ENCODE measurements at places on chromosomes 4 and X.
A peak's percentile ranks its signal among the peaks of the same experiment; 100 is the strongest.

DNA sequence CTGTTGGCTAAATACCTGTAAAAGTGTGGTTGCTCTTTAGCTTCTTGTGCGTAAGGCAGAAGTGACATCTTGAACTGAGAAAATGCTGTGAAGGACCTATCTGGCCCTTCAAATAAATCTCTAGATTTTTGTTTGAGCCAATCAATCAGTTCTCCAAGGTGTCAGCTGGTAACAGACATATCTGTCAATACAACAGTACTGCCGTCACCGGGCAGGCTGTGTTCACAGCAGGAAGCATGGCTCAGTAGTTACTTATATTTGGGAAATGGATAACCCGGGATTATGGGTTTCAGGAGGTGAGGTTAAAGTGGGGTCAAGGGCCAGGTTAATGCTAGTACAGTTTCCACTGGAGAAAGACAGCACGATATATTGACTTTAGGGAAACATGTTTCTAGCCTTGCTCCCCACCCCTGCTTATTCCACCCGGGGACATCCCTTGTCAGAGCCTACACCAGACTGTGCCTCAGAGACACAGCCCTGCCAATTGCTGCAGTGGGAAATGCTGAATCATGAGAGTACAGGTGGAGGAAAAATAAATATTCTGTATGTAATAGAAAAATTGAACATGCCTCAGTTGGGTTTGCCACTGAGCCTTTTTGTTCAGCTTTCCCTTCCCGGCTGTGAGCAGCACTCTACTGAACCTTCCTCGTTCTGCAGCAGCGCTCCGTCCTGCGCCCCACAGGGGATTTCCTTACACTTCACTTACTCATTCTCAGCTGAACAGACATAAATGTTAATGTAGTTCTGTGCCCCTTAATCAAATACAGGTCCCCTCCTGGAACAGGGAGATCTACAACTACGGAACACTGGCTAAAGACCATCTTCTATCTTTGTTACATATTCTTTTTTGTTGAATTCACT, 121.1 kb downstream of the MGST2 start:
- no peak for DNase-seq

DNA sequence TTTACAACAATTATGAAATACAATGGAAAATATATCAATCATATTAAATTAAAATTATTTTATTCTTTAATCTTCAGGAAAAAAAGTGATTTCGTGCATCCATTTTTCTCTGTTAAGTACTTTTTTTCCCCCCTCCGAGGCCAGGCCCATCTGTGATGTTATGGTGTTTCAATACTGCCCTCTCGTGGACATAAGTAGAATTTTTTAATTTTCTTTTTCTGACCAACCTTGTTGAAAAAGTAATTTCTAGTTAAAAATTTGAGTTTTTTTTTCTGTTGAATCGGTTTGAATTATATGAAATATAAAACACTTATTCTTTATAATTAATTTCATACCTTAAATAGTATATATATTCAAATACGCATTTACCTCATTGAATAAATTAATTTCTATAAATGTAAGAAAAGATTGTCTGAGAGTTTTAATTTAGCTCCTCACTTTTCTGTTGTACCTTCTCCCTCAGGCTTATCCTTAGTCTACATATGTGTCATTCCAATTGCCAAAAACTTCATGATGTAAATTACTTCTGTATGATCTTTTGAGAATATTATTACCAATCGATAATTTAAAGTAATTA, 175.8 kb upstream of the TECRL start:
- no peak for DNase-seq

GRCh38 chr4:108036213-108036612, 46.5 kb downstream of the HADH start:
- DNase-seq, result no peak

DNA sequence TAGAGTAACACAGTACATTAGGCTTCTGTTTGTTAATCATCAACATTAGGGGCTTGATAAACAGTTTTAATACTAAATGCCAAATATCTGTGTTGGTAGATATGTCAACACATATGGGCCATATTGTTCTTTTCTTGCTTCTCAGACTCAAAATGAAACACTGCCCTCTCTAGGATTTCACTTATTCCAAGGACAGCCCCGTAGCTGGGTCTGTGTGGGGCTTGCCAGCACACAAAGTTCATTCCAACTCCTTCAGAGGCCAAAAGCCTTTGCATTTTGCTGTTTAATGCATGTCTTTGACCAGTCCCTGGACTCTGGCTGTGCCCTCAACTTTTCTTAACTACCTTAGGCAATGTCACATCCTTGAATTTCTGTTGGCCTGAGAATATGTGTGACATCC, 102.0 kb upstream of the ZNF827 start:
- DNase-seq, result no peak

DNA sequence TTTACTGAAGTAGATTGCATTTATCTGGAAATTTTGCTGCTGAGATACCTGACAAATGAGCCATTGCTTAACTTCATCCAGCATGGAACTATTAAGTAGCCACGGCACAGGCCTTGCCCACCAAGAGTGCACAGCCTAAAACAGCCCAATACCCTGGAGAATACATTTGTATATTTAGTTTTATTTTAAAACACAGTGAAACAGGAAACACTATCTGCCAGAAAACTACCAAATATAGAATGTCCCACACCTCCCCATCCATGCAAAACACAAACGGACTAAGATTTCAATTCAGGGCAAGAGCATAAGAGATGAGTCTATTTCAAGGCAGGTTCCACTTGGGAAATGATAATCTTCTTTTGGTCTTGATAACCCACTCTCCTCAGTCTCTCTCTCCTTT, 57.1 kb downstream of the MAML3 start:
- no peak for DNase-seq

- DNase-seq, result no peak
Measured at GRCh38 chr4:169184686-169185085, 86.1 kb downstream of the SH3RF1 start.

DNA sequence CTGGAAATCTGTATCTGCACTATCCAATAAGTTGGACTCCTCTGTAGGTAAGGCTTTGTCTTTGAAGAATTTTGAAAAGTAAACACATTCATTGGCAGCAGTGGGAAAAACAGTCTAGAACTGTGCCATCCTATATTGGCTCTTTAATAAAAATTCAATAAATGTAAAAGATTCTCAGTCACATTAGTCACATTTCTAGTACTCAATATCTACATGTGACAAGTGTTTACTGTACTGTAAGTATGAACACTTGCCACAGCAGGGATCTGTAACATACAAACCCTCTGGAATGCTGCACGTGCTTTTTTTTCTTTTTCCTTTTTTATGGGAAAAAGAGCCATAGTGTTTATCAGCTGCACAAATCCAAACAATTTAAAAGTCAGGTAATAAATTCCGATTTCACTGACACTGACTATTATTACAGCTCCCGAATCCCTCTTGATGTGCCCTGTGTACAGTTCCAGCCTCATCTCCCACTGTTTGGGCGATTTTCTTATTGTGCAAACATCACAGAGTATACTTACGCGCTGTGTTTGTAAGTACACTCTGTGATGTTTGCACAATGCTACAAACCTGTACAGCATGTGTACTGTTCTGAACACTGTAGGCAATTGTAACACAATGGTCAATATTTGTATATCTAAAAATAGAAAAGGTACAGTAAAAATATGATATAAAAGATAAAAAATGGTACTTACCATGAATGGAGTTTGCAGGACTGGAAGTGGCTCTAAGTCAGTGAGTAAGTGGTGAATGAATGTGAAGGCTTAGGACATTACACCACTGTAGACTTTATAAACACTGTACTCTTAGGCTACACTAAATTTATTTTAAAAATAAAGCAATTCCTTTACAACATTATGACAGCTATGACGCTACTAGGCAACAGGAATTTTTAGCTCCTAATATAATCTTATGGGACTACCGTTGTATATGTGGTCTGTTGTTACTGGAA, 8.7 kb downstream of the PYURF start:
- DNase-seq, result no peak

DNA sequence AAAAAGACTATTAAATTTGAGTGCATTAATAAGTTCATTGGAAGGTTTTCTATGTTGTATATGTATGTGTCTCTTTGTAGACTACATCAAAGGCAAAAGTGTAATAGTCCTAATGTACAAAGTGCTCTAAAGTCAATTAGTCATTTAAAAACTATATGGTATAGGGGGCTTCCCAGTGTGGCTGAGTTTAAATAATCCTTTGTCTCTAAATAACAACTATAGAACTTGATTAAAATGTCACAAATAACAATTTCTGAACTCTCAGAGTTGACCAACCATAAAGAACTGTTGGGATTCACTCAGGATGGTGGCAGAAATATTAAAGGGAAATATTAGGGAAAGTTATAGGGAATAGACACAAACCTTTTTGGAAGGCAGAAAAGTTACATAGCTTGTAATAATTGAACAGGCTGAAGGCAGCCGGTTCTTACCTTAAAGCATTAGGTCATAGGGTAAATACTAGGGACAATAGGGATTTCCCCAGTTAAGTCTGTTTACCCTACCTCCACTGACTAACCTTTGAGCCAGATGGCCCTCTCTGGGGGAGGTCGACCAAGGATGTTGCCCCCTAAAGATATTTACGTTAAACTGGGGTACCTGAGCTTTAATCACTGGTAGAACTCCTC, 1054.2 kb downstream of the ARAP2 start:
- no peak for DNase-seq

DNA sequence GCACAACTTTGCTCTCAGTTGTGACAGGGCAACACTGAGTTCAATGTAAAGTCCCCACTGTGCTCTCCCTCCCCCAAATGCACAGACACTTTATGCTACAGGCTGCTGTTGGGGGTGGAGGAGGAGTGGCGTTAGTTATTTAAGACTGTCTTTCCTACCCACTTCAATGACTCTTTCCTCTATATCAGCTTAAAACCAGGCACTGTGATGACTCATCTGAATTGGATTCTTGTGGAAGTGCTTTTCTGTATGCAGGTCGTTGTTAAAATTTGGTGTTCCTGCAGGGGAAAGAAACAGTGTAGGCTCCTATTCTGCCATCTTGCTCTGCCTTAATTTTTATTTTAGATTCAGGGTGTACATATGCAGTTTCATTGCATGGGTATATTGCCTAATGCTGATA, 1157.2 kb upstream of the ADGRL3 start:
- no peak for DNase-seq

DNA sequence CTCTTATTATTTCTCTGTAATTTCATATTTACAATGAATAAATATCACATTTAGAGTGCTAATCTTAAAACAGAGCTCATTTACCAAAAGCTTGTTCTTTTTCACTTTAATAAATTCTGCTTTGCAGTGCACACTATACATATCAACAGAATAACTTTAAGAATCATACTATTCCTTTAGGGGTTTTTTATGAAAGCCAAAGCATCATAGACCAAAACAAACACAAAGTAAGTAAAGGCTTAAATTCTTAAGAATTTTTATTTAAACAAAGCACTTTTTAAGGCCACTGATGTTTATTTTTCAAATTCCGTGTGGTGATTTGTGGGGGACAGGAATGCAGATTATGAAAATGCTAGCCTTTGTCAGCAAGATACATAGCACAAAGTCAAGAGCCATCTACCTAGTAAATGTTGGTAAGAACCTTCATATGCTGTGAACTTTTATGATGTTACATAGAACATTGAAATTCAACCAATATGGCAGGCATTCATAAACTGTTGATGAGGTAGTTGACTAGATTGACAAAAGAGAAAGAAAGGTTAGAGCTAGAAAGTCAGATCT, 17.8 kb downstream of the TIGD2 start:
- DNase-seq, result no peak

DNA sequence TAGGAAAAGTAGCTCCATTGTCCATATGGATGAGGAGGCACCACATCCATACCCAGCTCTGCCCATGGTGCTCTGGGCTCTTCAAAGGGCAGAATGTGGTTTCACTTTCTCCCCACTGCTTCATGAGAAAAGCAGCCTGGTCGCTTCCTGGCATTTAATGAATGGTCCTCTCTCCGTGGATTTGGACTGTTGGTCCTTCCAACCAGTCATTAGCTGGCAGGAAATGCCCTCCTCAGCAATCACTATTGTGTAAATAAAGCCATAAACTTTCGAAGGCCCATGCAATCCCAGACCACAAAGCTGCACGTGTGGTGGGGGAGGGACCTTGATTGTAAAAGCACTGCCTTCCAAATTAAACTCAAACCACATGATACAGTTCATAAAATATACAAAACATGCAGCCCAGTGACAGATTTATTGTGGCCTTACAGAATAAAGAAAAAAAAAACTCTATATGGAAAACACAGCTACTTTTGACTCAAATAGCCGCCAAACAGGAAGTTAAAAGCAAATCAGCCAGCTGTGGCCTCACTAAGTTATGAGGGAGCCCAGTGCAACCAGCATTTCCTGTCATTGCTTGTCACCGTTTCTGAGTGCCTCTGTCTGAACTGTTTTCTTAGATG, 8.1 kb downstream of the MBNL3 start:
- DNase-seq, result peak; percentile 5

GRCh38 chr4:40367451-40367850, 32.3 kb downstream of the CHRNA9 start:
- DNase-seq, result no peak

DNA sequence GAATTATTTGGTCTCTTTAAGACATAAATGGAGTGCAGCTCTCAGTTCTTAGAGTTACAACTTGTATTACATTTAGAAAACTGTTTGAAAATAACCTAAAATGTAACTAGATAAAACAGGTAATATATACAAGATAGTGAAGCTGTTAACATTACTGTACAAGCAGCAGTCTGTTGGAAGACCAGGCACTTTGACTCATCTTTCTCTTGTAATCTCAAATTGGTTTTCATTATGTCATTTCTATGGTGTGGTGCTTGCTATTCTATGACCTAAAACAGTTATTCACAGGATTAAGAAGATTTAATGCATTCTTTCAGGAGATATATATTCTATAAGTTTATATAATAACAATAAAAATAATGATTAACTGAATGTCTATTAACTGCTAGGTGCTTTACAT, 282.5 kb upstream of the PITX2 start:
- no peak for DNase-seq

- no peak for DNase-seq
Measured at GRCh38 chr4:71832049-71832448, 48.2 kb upstream of the GC start.

DNA sequence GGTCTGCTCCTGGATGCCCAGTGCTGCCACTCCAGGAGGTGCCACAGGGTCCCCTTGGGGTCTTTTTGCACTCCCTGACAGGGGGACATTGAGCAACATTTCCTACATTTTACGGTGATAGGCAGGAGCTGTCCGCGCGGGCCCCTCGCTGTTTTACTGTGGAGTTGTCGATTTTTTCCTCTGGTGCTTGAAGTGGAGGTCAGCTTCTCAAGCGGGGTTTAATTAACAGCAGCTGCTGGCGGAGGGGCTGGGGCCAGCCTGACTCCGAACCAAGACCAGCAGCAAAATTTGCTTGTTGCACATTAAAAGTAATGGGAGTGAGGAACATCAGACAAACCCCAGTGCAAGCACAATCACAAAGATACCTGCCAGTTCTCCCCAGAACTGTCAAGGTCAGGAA, 13.2 kb upstream of the SH3TC1 start:
- DNase-seq, result no peak

DNA sequence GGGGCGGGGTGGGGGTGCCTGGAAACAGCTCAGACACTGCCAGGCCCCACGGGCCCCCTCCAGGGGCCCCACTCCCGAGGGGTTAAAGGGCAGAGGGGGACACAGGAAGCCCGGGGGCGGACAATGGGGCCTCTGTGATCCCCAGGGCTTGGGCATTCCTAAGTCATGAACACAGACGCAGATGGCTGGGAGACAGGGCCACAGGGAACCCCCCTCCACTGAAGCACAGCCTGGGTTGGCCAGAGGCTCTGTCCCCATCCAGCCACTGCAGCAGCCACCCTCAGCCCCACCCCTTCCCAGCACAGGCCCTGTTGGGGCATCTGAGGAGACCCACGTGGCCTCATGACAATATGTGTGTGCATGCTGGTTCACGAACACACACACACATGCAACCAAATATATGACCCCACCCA, 3.9 kb downstream of the L1CAM start:
- DNase-seq, result no peak

- no peak for DNase-seq
Measured at GRCh38 chr4:17545374-17546140, 30.6 kb downstream of the CLRN2 start.
